Fibroblast of villous mesenchyme (primary cell): ENCODE measurements at places on chromosomes 4 and X. TPM values are rescaled to one million over a fixed set of nuclear protein-coding genes. Genes with fewer than 3 reads are reported as not detected.

- DNase-seq = no peak
These were observed 674.5 kb upstream of the BOD1L1 start for GRCh38 chr4:14302021-14302420.

DNA sequence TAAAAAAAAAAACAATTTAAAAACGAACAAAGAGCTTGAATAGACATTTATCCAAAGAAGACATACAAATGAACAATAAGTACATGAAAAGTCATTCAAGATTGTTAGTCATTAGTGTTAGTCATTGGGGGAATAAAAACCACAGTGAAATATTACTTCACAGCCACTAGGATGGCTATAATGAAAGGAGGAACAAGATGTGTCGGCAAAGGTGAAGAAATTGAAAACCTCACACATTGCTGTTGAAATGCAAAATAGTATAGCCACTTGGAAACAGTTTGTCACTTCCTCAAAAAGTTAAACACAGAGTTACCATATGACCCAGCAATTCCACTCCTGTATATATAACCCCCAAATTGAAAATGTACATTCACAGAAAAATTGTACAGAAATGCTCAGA lies 45.2 kb upstream of the SLC39A8 start:
- DNase-seq = no peak

DNA sequence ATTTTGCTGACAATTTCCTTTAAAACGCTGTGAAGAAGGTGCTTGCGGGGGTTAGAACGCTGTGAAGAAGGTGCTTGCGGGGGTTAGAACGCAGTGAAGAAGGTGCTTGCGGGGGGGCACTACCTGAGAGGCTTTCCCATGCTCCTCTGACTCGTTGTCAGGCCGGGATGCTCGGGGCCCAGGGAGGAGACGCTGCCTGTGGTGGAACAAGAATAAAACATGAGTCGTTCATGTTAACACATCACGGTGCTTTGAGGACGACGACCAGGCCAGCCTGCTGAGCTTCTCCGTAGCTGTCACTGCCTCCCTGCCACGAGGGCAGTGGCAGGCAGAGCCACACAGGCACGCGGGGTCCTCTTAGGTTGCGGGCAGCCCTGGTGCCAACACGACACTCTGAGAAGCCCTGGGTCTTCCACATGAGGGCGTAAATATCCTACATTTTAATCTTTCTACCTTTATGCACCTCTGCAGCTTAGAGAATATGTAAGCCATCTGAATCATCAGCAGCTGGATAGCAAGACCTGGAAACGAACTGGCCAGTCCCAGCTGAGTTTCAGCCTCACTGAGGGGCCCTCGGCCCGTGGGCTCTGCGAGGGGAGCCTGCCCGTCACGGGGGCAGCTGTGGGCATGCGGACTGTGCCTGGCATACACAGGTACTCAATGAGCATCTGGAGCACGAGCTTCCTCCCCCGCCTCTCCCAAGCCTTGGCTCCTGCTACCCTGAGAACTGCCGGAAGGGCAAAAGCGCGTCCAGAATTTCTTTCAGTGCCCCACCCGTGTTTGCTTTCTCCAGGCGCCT lies 47.0 kb downstream of the FGFRL1 start:
- no peak for DNase-seq

- DNase-seq = no peak
These were observed 25.6 kb upstream of the ABCB7 start for GRCh38 chrX:75181721-75182120.

- DNase-seq = peak; percentile 45
These were observed 18.2 kb downstream of the ADD1 start for GRCh38 chr4:2861631-2862436.

- DNase-seq = no peak
These were observed 185.1 kb downstream of the ADGRL3 start for GRCh38 chr4:61385256-61385655.

GRCh38 chr4:61223385-61223784 lies 23.3 kb downstream of the ADGRL3 start:
- no peak for DNase-seq

- no peak for DNase-seq
These were observed 1.5 kb upstream of the DCAF12L2 start for GRCh38 chrX:126167560-126167959.

DNA sequence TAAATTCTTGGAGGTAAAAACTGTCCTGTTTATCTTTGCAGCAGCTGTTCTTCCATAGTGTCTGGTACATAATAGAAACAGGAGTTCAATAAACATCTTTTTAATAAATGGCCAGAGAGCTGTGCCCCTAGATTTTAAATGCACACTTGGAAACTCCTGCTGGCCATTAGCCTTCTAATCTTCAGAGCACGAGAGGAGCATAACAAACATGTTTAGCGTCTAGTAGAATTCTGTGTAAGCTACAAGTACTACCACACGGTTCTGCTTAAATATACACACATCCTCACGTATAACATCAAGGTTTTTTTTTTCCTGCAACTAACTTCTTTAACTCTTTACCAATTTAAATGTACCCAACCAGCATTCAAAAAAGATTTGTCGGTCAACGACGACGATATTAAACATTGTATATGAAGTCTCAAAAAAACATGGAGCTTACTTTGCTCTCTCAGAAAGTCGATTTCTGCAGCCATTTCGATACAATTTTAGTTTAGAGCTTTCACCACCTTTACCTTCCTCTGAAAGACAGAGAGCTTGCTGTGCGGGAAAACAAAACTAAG lies 628 bp downstream of the SCLT1 start:
- DNase-seq = peak; percentile 40

- DNase-seq = no peak
These were observed 109.6 kb upstream of the ANK2 start for GRCh38 chr4:112939901-112940300.

GRCh38 chrX:119655125-119655524 lies 37.8 kb downstream of the SEPTIN6 start:
- DNase-seq = peak; percentile 93

DNA sequence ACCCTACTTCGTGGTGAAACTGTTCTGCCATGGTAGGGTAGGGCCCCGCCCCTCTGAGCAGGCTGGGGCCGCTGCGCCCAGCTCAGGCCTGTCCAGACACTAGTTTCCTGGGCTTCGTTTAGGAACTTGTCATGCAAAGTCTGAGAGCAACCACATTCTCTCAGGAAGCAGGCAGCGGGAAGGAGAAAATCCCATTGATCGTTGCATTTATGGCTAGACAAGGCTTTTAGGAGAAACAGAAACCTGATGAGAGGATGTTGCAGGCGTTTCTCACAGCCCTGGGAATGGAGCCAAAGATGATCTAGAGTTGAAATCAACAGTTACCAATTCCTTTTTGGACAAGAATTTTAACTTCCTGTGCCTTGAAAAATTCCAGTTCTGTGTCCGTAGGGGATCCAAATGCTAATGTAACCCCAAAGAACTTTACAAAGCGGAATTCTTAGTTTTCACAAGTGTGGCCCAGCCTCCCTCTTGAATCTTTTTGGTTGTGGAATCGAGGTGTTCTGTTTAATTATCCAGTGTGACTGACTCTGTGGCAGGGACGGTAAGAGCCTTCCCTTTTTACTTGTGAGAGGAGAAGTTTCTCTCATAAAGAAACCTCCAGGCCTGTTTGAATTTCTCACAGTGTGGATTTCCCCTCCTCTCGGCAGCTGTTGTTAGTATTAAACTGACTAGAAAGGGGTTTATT lies 4.5 kb upstream of the CXCL9 start:
- DNase-seq = peak; percentile 83

GRCh38 chr4:125461676-125462363 lies 147.1 kb downstream of the FAT4 start:
- no peak for DNase-seq

GRCh38 chr4:168710353-168710946 lies 213.6 kb downstream of the PALLD start:
- peak; percentile 83 for DNase-seq

GRCh38 chr4:75343333-75343732 lies 170.9 kb downstream of the RCHY1 start:
- peak; percentile 78 for DNase-seq

DNA sequence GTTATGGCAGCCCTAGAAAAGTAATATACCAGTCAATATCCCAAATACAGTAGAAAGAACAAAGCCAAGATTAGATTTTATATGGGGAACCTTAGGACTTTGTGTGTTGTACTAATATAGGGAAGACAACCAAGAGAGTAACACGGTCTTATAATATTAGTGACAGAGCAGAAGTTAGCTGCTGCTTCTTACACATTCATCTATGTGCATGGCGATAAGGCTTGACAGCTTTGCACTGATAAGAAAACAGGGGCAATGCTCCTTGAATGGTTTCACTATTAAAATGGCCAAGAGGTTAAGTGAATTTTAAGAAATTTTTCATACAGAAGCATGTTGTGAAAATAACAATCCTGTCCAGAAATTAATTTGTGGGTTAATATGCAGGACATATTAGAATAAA lies 521.6 kb downstream of the CCSER1 start:
- DNase-seq = no peak

- peak; percentile 43 for DNase-seq
These were observed 32.0 kb upstream of the FHL1 start for GRCh38 chrX:136115126-136115903.

DNA sequence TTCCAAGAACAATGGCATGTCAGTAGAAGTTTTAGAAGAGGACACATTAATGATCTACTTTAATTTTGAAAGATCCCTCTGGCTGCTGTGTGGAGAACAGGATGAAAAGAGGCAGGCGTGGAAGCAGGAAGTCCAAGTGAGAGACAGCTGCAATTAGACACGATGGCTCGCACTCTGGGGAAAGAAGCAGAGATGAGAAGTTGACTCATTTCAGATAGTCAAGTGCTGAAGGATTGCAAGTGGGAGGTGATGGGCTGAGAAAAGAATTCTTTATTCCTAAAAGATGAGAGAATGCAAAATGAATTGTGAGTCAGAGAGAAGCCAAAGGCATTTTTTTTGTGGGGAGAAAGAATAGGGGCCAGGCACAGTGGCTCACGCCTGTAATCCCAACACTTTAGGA lies 16.5 kb downstream of the RXFP1 start:
- no peak for DNase-seq

The PIR gene
- 12.9 and 17.7 TPM in 2 replicates for total RNA-seq

The ARX gene
- total RNA-seq = not detected in 2 replicates

The HS3ST1 gene
- not detected in 2 replicates for total RNA-seq

The LDB2 gene
- 19.9 and 24.2 TPM in 2 replicates for total RNA-seq

The VAMP7 gene
- 45.7 and 58.7 TPM in 2 replicates for total RNA-seq

The PPEF1 gene
- total RNA-seq = not detected in 2 replicates
